Fibroblast of skin of left quadriceps (primary cell): ENCODE measurements at places on chromosomes 12 and 14.
A peak's percentile ranks its signal among the peaks of the same experiment; 100 is the strongest.

GRCh38 chr12:89135976-89136634, 216.2 kb downstream of the DUSP6 start:
- no peak for DNase-seq

DNA sequence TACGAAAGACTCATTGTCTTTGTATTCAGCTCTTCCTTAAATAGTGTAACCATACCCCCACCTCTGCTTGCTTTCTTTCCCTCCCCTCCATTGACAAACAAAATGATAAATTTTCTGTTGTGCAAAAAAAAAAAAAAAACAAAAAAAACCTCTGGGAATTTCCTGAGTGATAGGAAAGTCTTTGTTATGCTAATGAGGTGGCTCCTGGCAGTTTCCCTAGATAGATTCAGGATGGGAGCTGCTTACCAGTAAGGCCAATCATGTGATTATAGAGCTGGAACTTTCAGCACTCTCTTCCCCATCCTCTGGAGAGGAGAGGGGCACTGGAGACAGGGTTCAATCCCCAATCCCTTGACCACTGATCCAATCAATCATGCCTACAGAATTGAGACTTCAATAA, 120.5 kb downstream of the NUAK1 start:
- no peak for DNase-seq

DNA sequence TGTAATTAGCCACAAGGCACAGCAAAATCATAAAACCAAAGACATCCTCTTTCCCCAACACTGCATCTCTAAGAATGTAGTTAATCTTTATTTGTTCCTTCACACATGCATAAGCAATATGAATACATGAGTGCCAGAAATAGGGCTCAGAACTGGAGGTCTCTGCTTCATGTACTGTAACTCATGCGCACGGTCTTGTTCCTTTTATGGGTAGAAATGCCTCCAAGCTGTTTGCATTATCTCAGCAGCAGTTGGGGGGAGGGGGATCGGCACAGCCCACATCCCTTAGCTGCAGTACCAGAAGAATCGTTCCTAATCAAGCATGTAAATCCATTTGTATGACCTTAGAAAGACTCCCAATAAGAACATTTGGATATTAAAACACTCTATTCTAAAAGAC, 20.0 kb downstream of the RHOJ start:
- no peak for DNase-seq

DNA sequence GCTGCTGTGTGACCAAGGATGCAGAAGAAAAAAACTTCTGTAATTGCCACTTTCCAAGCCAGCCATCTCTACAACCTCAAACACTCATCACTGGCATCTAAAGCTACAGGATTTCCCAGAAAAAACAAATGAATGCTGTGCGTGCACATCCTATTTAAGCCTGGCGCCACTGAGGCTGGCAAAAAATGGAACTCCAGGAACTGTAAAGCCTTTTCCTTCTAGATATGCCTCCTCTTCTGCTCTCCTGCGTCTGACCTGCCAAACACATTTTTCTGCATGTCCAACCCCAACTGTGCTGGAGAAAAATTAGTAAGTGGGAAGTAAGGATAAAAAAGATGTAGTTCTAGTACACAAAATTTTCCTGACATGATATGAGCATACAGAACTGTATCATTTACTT, 184.9 kb downstream of the ITPR2 start:
- no peak for DNase-seq

- DNase-seq, result no peak
These were observed 5.8 kb downstream of the SLC48A1 start for GRCh38 chr12:47778881-47779280.

GRCh38 chr12:55930771-55931316, at the start of gene DGKA:
Gene DGKA, plus strand, starts transcription at chr12:55931162. Its CDS starts 5,342 bp downstream, at chr12:55936504.
- DNase-seq, result peak; percentile 65

GRCh38 chr14:93522221-93522620, 91.5 kb downstream of the UNC79 start:
- no peak for DNase-seq

DNA sequence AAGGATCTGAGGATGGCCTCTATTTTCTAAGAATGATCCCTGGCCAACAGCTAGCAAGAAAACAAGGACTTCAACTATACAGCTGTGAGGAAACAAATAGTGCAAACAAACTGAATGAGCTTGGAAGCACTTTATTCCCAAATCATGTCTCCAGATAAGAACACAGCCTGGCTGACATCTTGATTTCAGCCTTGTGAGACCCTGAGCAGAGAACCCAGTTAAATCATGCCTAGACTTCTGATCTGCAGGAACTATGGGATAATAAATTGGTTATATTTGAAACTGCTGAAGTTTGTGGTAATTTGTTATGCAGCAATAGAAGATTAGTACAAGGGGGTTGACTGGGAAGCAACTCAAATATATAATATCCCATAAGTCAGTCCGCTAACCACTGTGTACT, 183.9 kb upstream of the BMP4 start:
- no peak for DNase-seq

GRCh38 chr12:59780605-59781135, 184.8 kb downstream of the SLC16A7 start:
- DNase-seq, result peak; percentile 18

DNA sequence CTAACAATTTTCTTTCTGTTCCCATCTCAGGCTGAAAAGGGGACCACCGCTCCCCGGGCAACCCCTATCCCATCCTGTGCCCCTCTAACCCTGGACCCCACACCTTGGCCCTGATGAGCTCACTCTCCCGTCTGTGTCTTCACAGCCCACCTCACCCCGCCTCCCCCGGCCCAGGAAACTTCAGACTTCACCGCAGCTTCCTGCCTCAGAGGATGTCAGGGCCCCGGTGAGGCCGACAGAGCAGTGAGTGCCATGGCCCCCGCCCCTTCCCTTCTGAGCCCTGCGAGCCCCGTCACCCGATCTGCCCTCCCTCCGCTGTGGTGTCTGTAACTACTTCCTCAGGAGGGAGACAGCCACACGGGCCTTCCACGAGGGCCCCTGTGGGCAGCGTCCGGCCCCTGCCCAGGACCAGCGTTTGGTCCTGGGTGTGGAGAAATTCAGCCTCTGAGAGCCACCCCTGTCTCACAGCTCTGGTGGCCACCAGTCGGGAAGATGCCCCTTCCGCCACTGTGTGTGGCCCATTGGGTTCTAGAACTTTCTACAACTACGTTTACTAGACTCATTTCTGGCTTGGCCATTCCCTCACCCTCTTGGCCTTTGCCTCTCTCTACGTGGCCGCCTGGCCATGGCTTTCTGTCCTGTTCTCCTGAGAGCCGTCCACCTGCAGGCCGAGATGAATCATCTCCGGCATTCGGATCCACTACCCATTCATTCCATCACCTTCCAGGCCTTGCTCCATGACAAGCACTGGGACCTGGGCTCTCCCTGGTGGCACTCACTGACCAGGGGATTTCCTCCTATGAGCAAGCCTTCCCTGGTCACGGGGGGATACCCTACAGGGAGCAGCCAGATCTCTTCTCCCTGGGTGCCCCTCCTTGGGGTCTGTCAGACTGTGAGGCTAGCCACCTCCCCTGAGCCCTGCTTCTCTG, 3.4 kb downstream of the RHOF start:
- no peak for DNase-seq

DNA sequence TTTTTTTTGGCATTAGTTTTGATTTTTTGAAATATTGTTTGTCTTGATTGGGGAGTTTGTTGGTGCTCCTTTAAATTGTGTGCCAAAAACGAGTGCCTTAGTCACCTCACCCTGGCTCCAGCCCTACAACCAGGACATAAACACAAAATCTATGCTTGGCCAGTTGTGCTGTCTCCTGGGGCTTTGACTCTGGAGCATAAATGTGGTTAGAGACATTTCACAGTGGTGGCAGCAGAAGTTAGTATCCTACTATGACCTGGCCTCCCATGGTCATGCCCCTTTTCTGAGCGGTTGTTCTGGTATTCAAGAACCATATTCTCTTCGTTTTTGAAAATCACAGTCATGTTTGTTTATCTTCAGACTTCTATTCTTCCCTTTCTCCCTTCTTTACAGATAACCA, 70.7 kb upstream of the PSMA6 start:
- no peak for DNase-seq

DNA sequence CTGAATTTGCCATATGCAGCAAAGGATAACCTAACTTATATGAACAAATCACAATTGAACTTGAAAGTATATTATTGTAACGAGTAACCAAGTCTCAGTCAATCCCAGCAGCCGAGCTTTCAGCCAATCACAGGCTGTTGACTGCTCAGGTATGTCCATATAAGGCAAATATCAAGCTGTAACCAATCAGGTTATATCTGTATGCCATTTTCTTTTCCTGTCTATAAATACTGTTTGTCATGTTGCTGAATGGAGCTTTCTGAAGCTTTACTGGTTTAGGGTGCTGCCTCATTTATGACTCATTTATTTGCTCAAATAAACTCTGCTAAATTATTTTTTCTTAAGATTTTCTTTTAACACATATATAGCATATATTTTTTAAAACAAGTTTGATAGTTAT, 1059.5 kb downstream of the GALC start:
- DNase-seq, result no peak

GRCh38 chr12:58269476-58269875, 328.1 kb downstream of the ATP23 start:
- DNase-seq, result no peak

- DNase-seq, result no peak
These were observed 68.4 kb upstream of the FLRT2 start for GRCh38 chr14:85461432-85462133.

GRCh38 chr12:128853600-128854197, 421 bp downstream of the GLT1D1 start:
- no peak for DNase-seq

GRCh38 chr14:99394602-99395156, 86.0 kb downstream of the SETD3 start:
- no peak for DNase-seq

DNA sequence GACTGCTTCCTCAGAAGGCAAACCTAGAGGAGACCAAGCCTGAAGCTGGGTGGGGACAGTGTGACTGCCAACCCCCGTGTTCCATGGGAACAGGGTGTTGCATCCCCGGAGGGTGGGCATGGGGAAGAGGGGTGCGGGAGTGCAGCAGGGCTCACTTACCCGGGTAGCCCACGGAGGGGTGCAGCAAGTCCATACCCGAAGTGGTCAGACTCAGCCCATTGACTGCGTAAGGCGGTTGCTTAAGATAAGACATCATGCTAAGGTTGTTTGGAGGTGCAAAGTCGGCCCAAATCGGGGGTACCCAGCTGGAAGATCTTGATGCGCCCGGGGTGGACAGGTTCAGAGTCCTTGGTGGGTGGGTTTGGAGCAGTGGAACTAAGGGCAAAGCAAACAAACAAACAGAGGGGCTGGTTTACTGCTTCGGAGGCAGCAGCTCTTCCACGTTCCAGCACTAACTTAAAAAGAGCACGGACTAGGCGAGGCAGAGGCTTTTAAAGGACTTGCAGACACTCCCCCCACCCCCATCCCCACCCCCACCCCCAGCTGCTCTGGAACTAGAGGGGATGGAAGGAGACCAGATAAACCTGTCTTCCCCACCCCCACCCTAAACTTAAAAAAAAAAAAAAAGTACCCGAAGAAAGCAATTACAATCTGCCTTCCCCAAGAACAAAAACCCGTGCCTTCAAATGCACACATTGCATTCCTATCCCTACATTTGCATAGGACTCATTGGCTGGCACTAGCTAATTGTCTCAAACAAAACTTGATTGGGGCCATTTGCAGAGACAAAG, 4.9 kb downstream of the OTX2 start:
- DNase-seq, result no peak

GRCh38 chr12:79324571-79324970, 366.2 kb downstream of the PAWR start:
- no peak for DNase-seq

DNA sequence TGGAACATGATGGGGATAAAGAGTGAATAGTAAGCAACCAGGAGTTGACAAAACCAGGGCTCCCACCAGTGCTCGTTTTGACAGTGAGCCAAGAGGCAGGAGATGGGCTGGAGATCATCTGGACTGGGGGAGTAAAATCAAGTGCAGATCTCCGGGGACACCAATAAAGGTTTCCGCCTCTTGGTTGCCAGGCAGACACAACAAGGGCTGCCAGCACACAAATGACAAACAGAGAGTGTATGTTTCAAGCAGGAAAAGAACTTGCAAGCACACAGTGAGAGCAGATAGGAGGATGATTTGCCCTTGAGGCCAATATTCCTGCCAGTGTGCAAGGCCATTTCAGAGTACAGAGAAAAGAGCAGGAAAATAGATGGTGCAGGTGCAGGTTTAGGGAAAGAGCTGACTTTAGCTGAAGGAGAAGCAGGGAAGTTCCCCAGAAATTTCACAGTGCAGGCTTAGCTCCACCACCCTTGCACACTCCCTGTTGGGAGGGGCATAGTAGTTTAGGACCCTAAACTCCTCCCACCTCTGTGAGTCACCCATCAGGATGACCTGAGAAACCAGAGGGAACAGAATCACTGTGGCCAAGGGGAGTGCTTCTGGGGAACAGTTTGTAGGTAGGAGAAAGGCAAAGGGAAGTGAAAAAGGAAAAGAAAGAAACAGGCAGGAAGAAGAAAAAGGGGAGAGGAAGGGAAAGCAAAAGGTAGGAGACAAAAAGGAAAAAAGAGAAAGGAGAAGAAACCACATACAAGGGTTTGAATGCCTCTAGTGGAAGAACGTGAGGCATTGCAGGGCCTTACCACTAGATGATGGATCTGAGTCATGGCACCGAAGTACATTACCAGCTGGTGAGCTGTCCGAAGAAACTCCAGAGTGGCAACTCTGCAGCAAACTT, 404.4 kb downstream of the SLC6A15 start:
- peak; percentile 27 for DNase-seq

- DNase-seq, result no peak
These were observed 248.1 kb downstream of the GLT1D1 start for GRCh38 chr12:129101404-129101803.

GRCh38 chr14:88106377-88106776, 101.4 kb downstream of the GPR65 start:
- no peak for DNase-seq

DNA sequence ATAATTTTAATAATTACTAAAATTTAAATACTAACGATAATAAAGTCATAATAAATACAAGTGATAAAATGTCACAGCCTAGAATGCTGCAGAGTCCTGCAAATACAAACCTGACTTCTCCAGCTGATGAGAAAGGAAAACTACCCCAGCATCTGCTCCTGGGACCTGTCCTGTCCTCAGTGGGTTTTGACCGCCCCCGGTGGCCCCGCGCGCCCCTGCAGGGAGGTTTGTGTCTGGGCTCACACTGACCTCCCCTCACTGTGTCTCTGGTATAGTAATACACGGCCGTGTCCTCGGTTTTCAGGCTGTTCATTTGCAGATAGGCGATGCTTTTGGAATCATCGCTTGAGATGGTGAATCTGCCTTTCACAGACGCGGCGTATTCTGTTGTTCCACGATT, 1139.4 kb downstream of the TMEM121 start:
- no peak for DNase-seq

- DNase-seq, result no peak
These were observed 438.5 kb downstream of the LRIG3 start for GRCh38 chr12:58481811-58482210.

GRCh38 chr14:37787879-37788494, 192.6 kb downstream of the TTC6 start:
- no peak for DNase-seq

DNA sequence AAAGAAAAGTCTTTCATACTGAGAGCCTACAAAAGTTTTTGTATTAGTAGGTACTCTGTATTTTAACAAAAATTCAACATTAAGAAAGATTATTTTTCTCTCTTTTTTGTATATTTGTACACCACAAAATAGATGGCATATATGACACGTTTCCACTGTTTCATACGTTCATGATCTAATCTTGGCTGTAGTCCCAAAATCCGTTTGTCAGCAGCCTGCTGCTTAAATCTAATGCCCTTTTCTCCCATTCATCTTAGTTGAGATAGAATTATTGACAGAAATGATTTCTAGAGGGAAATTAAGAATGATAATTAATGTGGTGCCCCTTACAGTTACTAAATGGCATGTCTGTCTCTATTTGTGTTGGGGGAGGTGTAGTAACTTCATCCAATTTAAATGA, 140.7 kb upstream of the NOVA1 start:
- no peak for DNase-seq

GRCh38 chr12:119259484-119259883, 75.0 kb upstream of the CCDC60 start:
- no peak for DNase-seq
